PC-3 (cell line): ENCODE measurements at places on chromosomes 6 and 20.

- no peaks in the 10 kb centered on the region for H3K27me3 ChIP-seq
- no peak overlapping the region for H3K4me3 ChIP-seq
- no peak for DNase-seq
These were observed 36.1 kb downstream of the BCKDHB start for GRCh38 chr6:80142586-80142985.

GRCh38 chr6:106339334-106340029 is 13.9 kb upstream of the ATG5 start:
- no peaks in the 10 kb centered on the region for H3K27me3 ChIP-seq
- H3K4me1 ChIP-seq = peaks cover 12% of the 10 kb centered on the region
- peak overlapping the region; percentile 70 for H3K27ac ChIP-seq
- no peaks in the 10 kb centered on the region for H3K36me3 ChIP-seq
- H3K4me3 ChIP-seq = peak overlapping the region; percentile 56
- DNase-seq = peak; percentile 82

- DNase-seq = peak; percentile 73
- H3K27me3 ChIP-seq = no peaks in the 10 kb centered on the region
- no peak overlapping the region for H3K4me3 ChIP-seq
These were observed 3.4 kb upstream of the TBC1D7 start for GRCh38 chr6:13331516-13332348.

DNA sequence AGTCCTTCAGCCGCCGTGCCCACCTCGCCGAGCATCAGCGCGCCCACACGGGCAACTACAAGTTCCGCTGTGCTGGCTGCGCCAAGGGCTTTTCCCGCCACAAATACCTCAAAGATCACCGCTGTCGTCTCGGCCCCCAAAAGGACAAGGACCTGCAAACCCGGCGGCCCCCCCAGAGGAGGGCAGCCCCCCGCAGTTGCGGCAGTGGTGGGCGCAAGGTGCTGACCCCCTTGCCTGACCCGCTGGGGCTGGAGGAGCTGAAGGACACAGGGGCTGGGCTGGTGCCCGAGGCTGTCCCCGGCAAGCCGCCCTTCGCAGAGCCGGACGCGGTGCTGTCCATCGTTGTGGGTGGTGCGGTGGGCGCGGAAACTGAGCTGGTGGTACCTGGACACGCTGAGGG is 20.1 kb upstream of the CHMP4B start:
- H3K27me3 ChIP-seq = no peaks in the 10 kb centered on the region
- no peak for DNase-seq
- H3K36me3 ChIP-seq = no peaks in the 10 kb centered on the region
- H3K4me3 ChIP-seq = no peak overlapping the region
- H3K4me1 ChIP-seq = peaks cover 51% of the 10 kb centered on the region

GRCh38 chr6:18675881-18676280 is 288.7 kb downstream of the RNF144B start:
- no peaks in the 10 kb centered on the region for H3K4me1 ChIP-seq
- peaks cover 53% of the 10 kb centered on the region for H3K27me3 ChIP-seq

DNA sequence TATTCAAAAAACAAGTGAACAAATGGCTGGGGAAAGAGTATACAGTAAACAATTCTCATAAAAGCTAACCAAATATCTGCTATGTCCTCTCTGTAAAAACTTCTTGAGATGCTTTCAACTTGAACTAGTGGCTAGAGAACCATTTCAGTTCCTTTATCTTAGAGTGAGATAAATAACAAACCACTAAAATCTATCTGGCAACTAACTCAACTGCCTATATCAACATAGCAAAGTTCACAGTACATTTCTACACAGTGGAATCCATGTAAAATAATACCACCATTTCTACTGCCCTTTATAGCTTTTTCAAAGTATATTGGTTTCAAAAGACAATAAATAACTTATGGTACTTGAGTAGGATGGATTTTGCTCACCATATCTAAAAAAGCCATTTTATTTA is 95.1 kb downstream of the MMS22L start:
- H3K36me3 ChIP-seq = no peaks in the 10 kb centered on the region
- no peaks in the 10 kb centered on the region for H3K27me3 ChIP-seq
- no peak for DNase-seq
- no peak overlapping the region for H3K27ac ChIP-seq
- no peaks in the 10 kb centered on the region for H3K4me1 ChIP-seq

- H3K27me3 ChIP-seq = no peaks in the 10 kb centered on the region
- no peaks in the 10 kb centered on the region for H3K36me3 ChIP-seq
- H3K4me1 ChIP-seq = no peaks in the 10 kb centered on the region
- DNase-seq = no peak
- no peak overlapping the region for H3K27ac ChIP-seq
These were observed 108.6 kb upstream of the CDYL start for GRCh38 chr6:4667591-4667990.

DNA sequence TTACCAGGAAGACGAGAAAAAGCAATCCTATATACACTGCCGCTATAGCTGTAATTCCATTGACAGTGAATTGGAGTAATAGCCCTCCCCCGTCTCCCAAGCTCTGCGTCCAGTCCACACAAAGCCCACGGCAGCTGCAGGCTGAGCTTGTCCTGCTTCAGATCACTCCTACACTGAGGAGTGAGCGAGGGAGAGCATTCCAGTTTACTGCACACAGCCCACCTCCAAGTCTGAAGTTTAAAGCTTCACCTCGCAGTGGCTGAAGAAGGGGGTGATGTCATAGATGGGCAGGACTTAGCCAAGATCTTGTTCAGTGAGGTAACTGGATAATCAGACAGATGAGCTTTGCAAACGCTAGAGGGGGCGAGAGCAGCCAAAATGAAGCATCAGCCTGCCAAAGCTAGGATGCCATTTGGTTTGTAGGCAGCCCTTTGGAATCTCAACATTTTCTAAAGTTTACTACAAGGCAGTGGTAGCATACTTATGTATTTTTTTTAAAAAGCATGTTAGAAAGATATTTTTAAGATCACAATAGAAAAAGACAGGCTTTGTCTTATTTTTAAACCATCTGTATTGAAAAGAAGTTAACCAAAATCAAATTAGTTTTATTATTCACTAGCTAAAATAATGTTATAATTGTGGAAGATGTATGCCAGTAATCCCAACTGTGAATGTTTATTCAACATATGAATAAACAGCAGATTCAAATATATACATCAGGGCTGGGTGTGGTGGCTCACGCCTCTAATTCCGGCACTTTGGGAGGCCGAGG is at the start of gene FLRT3:
Gene FLRT3 (minus strand): TSS at position 213 of the 772 bp plus-strand sequence. CDS start 10,106 bp downstream, outside the sequence.
- H3K4me1 ChIP-seq = peaks cover 15% of the 10 kb centered on the region
- peak within 1 kb of the TSS; percentile 75 for H3K4me3 ChIP-seq
- peak; percentile 97 for DNase-seq
- H3K36me3 ChIP-seq = no peaks in the 10 kb centered on the region
- H3K27me3 ChIP-seq = no peaks in the 10 kb centered on the region

DNA sequence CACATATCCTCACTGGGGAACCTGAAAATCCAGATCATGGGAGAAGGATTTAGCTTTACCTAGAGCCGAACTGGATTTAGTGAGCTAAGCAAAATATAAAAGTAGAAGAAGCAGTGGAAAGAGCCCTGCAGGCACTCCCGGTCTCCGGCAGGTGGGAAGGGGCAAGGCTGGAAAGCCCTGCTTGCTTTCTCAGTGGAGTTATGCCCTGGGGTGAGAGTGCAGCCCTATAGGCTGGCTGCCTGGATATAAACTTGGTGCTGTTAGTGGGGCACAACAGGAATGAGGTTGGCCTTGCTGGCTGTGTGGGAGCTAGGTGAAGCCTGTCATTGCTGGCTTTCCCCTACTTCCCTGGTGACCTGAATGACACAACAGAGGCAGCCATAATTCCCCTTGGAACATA is 122.0 kb downstream of the CDK19 start:
- H3K4me3 ChIP-seq = no peak overlapping the region
- no peak overlapping the region for H3K27ac ChIP-seq
- DNase-seq = no peak
- H3K36me3 ChIP-seq = no peaks in the 10 kb centered on the region
- peaks cover 17% of the 10 kb centered on the region for H3K4me1 ChIP-seq

GRCh38 chr6:150599199-150600009 is at the start of gene PLEKHG1:
PLEKHG1 (plus strand) TSS chr6:150599885; CDS start chr6:150733682, 133,797 bp downstream.
- H3K27ac ChIP-seq = no peak within 1 kb of the TSS
- no peaks in the 10 kb centered on the region for H3K36me3 ChIP-seq
- H3K27me3 ChIP-seq = no peaks in the 10 kb centered on the region
- peak; percentile 62 for DNase-seq
- H3K4me3 ChIP-seq = peak within 1 kb of the TSS; percentile 86

GRCh38 chr6:163406366-163406765 is 8.2 kb upstream of the QKI start:
- no peak for DNase-seq
- no peak overlapping the region for H3K27ac ChIP-seq
- H3K27me3 ChIP-seq = no peaks in the 10 kb centered on the region
- peak overlapping the region; percentile 42; the same call in 1 of the 2 replicates for H3K4me3 ChIP-seq
- H3K36me3 ChIP-seq = no peaks in the 10 kb centered on the region

DNA sequence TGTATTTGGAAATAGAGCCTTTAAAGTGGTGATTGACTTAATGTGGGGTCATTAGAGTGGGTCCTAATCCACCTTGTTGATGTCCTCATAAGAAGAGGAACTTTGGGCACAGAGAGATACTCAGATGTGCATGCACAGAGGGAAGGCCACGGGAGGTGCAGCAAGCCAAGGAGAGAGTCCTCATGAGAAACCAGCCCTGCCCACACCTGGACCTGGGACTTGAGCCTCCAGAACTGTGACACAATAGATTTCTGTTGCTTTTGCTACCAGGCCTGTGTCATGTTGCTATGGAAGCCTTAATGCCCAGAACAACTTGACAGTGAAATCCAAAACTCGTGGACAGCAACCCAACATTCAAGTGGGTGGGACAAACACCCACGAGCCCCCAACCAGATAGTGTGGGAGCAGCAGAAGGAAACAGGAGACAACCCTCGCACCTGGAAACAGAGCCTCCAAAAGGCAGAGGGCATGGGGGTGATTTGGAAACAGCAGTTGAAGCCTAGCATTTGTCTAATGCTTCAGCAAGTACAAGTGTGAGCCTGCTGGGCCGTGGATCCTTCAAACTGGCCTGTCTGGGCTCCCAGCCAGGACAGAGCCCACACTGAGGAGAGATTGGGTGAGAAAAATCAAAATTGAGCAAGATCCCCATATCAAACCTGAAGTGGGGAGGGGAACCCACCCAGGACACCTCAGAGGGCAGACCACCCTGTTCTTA is 201.0 kb upstream of the CST7 start:
- H3K4me1 ChIP-seq = peaks cover 15% of the 10 kb centered on the region
- no peak overlapping the region for H3K27ac ChIP-seq
- H3K4me3 ChIP-seq = no peak overlapping the region

DNA sequence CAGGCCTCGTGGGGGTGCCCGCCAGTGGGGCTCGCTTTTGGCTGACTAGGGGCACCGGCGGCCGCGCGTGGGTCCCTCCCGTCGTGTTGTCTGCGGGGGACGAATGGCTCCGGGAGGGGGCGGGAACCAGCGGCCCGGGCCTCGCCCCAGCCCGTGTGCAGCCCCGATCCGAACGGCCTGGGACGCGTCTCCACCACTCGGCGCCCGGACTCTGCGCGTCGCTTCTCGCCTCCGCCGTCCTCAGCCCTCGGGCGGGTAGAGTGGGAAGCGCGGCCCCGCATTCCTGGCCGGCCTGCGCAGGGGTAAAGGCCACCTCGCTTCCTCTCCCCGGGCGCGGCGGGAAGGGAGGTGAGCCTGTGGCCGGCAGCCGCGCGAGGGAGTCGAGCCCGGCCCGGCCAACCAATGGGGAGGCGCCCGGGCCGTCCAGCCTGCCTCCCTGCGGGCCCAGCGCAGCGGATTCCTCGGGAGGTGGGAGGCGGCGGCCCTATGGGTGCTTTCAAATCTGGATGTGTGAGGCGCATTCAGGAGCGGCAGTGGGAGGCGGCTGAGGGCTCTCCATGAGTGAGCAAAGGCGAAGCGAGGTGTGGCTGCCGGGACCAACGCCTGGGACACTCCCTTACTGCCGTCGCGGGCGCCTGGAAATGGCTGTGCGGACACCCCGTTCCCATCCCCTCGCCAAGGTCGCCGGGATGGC is 1.1 kb upstream of the ZBTB46 start:
- no peaks in the 10 kb centered on the region for H3K36me3 ChIP-seq
- no peak for DNase-seq
- peaks cover 5% of the 10 kb centered on the region; the same call in 1 of the 2 replicates for H3K4me1 ChIP-seq
- no peaks in the 10 kb centered on the region for H3K27me3 ChIP-seq

GRCh38 chr6:168122011-168122410 is 43.0 kb upstream of the FRMD1 start:
- H3K4me3 ChIP-seq = no peak overlapping the region
- H3K36me3 ChIP-seq = no peaks in the 10 kb centered on the region
- DNase-seq = no peak
- H3K4me1 ChIP-seq = no peaks in the 10 kb centered on the region
- peaks cover 11% of the 10 kb centered on the region for H3K27me3 ChIP-seq

DNA sequence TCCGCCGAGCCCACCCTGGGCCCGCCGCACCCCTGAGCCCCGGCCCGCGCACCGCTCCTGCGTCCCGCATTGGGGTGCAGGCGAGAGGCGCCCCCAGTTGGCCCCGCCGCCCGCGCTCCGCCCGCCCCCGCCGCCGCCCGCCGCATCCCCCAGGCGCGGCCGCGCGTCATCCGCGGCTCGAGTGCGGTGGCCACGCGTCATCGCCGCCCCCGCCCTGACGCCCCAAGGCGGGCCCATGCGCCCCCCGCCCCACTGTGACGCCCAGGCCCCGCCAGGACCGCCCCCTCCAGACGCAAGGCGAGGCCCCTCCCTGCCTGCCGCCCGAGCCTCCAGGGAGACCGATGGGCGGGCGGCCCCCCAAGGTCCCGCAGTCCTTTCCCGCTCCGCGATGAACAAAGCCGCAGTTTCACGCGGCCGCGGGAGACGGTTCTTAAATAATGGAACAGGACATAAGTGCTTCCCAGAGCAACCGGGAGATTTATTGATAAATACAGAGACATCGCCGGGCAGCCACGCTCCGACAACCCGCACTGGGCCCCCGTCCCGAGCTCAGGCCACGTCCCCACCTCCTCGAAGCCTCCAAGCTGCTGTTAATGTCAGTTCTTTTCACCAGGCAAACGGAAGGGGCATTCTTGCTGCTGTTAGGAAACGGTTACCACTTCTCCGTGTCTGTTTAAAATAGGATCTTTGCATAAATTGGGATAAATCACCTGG is at the start of gene ANKRD60:
Gene ANKRD60 (minus strand): TSS at position 170 of the 714 bp plus-strand sequence. CDS start 0 bp downstream, at position 170.
- H3K4me1 ChIP-seq = peaks cover 21% of the 10 kb centered on the region
- H3K27ac ChIP-seq = no peak within 1 kb of the TSS
- H3K4me3 ChIP-seq = no peak within 1 kb of the TSS
- 0 out of 2 replicates have a peak, but pooled peaks cover 2% of the 10 kb centered on the region for H3K36me3 ChIP-seq

DNA sequence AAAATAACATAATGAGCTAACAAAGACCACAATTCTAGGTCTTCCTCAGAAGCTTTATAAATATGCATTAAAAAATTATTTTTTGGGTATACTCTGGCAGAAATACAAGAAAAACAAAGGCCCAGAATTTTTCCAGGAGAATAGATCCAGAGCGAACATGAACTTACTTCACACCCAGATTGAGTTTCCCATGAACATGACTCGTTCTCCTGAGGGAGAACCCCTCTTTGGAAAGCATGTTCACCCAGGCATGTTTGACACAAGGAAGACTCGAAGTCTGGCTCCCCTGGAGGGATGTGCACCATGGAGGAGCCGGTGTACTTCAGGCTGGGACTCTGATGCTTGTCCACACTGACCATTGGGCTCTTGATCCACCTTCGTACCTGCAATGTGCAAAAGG is 56.1 kb downstream of the SGK1 start:
- no peak overlapping the region for H3K4me3 ChIP-seq
- H3K27ac ChIP-seq = no peak overlapping the region
- no peaks in the 10 kb centered on the region for H3K36me3 ChIP-seq

- DNase-seq = no peak
- H3K4me3 ChIP-seq = no peak overlapping the region
- no peaks in the 10 kb centered on the region for H3K36me3 ChIP-seq
- no peaks in the 10 kb centered on the region for H3K27me3 ChIP-seq
- 0 out of 2 replicates have a peak, but pooled peaks cover 3% of the 10 kb centered on the region for H3K4me1 ChIP-seq
- no peak overlapping the region for H3K27ac ChIP-seq
These were observed 8.8 kb downstream of the C20orf202 start for GRCh38 chr20:1212023-1212422.
